ENCODE measurements at places on chromosomes 2 and 18.
A peak's percentile ranks its signal among the peaks of the same experiment; 100 is the strongest.

DNA sequence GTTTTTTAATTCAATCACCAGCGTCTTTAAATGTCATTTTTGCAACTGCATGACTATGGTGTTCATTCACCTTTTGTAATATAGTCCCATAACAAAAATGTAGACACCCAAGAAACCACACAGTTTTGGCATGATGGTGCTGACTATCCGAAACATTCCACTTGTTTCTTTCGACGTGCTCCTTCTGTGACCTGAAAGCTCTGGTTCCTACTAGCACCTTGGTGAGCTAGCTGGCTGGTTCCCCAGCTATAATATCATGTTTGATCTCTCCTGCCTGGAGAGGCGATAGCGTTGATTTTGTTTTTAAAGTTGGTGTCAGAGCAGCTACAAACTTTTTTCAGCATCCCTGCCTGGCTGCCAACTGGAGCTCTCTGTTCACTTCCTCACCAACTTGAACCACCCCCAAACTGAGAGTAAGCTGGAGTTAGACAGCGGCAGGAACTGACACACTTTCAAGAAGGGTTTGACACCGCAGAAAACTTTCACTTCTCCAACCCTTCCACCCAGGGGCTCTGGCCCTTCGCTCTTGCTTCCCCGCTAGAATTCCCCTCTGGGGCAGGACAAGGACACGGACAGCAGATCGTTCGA, 1.1 kb downstream of the ATAD2B start:
- peak; percentile 53 for DNase-seq

GRCh38 chr18:10404168-10404567, 50.3 kb upstream of the APCDD1 start:
- no peak for DNase-seq

GRCh38 chr2:197805715-197806633, 1.6 kb downstream of the PLCL1 start:
- no peak for DNase-seq

GRCh38 chr2:48414980-48415835, 114.7 kb upstream of the STON1 start:
- DNase-seq = no peak

- DNase-seq = peak; percentile 33
These were observed 20.3 kb downstream of the PLEK start for GRCh38 chr2:68385220-68385906.

GRCh38 chr2:188145885-188146284, 145.8 kb upstream of the GULP1 start:
- DNase-seq = no peak

GRCh38 chr18:35588995-35589394, 7.5 kb downstream of the GALNT1 start:
- DNase-seq = peak; percentile 20

- DNase-seq = no peak
These were observed 69.2 kb downstream of the RNF144A start for GRCh38 chr2:6986301-6986911.

- peak; percentile 10 for DNase-seq
These were observed 65.7 kb downstream of the SPRED2 start for GRCh38 chr2:65366595-65367125.

DNA sequence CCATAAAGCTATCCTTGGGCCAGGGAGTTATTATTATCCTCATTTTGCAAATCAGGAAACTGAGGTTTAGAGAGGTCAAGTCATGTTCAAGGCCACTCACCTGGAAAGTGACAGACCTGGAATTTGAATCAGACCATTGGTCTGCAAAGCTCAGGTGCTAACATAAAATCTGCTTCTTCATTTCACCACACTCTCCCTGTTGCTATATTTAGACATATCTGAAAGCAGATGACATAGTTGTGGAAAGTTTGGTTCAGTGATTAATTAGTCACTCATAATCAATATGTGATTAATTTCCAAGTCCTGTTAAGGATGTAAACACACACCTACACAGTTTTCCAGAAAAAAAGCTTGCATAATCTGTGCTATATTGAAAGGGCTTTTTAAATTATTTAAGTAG, 57.4 kb downstream of the LINC00305 start:
- no peak for DNase-seq

- no peak for DNase-seq
These were observed 126.3 kb downstream of the IRS1 start for GRCh38 chr2:226673314-226673723.

- DNase-seq = no peak
These were observed 150.9 kb downstream of the RTP5 start for GRCh38 chr2:242020196-242021004.

DNA sequence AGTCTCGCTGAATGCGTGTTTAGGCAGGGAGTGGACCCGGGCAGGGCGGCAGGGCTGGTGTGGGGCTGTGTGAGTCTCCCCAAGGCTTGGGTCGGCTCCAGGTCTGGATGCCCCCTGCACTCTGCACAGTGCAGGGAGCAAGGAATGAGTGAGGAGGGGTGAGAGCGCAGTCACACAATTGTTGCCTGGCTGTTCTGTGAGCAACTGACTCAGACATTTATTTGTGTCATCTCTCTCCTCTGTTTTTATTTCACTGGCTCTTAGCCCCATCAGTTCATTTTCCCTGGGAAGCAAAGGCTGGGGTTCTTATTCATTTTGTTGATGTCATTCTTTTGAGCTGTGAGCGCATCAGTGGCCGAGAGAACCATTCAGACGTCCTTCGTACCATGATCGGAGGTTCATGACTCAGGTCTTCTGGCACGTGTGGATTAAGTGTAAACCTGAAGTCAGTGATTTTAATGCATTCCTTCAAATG, 61.1 kb downstream of the GATA6 start:
- DNase-seq = no peak

GRCh38 chr2:168639441-168639898, 163.0 kb upstream of the NOSTRIN start:
- no peak for DNase-seq

GRCh38 chr2:153873052-153874048, 1.6 kb downstream of the GALNT13 start:
- DNase-seq = no peak

GRCh38 chr2:173656086-173656485, 301.4 kb downstream of the CDCA7 start:
- no peak for DNase-seq

DNA sequence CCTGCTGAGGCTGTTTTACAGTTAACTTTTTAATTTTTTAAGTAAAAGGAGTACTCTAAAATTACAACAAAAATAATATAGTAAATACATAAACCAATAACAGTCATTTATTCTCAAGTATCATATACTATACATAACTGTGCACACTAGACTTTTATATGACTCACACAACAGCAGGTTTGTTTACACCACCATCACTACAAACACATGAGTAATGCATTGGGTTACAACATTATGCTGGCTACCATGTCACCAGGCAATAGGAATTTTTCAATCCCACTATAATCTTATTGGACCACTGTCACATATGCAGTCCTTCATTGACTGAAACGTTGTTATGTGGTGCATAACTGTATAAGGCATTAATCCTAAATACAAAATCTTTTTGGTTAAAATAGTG, 42.5 kb downstream of the RASGRP3 start:
- DNase-seq = no peak

DNA sequence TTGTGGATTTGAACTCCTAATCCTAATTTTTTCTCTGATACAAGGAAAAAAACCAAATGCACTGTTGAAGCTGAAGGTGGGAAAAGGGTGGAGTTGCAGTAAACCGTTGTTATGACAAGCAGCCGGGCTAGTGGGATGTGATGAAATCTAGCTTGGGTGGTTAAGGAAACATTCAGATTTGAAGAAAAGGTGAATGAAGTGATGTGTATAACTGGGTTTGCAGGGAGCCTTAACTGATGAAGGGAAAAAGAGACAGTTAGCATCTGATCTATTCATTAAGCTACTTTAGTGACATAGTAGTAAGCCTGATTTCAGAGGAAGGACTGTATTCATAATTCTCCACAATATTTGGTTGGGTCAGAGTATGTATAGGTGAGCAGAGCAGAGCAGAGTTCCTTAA, 3.5 kb downstream of the EML6 start:
- DNase-seq = no peak

DNA sequence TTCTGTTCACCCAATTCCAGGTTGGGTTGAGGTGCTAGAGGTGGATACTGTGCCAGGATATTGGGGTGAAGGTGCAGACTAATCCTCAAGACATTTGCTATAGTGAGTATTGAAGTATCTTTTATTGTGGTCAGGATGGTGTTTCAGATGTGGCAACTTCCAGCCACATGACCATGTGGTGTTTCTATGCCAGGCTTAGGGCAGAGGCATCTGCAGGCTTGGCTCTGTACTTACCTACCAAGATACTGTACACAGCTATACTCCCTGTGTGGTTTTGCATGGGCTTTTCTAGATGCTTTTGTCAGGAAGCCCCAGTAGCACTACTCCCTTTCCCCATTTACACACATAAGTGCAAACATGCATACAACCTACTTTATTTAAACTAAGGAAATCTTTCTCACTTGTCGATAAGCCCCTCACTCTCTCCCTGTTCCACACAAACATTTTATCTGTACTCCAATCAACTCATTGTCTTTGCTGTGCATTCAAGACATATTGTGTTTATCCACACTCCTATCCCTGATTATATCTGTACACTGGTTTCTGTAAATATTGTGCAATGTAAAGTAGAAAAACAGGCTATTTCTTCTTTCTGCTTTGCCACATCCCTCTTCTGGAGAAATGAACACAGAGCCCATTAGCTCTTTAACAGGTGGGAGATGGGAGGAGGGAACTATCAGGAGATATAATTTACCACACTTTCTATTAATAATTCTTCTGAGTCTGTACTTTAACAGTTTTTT, 12.3 kb downstream of the ARL6IP6 start:
- DNase-seq = peak; percentile 54

- DNase-seq = no peak
These were observed 145.9 kb upstream of the RBMS1 start for GRCh38 chr2:160639472-160639871.

GRCh38 chr18:63152791-63153190, 166.8 kb downstream of the BCL2 start:
- no peak for DNase-seq

DNA sequence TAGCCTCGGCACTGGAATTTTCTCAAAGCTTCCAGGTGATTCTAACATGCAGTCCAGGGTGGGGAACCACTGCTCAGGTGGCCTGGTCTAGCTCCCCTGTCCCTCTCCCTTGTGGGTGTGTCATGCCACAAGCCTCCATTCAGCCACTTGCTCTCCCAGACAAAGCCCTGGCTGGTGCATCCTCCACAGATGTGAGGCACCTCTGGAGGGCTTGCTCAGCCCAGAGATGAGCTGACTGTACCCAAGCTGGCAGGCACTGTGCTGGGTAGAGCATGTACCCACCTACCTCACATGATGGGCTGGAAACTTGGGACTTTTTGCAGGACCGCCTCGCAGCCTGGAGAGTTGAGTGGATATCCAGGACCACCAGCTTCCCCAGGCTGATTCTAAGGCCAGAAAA, 88.1 kb downstream of the ZBTB7C start:
- no peak for DNase-seq

All from activated gamma-delta T cell treated with Interleukin-2 at 50 U/mL for 16 hours (primary cell).